T-helper 17 cell (primary cell): ENCODE measurements at places on chromosomes 16 and 17. TPM values are rescaled to one million over a fixed set of nuclear protein-coding genes. Genes with fewer than 3 reads are reported as not detected.

The CFAP52 gene
- total RNA-seq, result not detected

DNA sequence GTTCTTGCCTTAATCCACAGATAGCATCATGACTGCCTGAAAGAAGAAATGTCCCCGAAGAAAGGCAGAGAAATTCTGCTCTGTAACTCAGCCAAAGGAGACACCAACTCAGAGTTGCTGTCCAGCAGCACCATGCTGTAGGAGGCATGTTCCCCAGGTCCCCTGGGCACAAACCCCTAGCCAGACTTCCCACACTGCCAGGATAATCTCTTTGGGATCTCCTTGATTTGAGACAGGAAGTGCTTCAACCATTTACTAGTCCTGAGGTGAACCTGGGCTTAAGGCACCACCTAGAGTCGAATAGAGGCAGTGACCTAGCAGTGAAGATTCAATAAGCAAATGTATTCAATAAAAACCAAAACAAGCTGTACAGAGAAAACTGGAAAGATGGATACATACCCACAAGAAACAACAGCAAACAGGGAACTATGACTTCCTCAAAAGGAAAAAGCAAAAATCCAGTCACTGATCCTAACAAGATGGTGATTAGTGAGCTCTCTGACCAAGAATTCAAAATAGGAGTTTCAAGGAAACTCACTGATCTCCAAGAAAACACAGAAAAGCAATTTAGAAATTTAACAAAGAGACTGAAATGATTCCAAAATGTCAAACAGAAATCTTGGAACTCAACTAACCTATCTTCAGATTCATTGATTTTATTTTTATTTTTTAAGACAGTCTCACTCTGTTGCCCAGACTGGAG is 5.7 kb downstream of the OR4D2 start:
- no peak for DNase-seq
- H3K4me3 ChIP-seq, result no peak overlapping the region
- H3K4me1 ChIP-seq, result peaks cover 33% of the 10 kb centered on the region
- H3K27me3 ChIP-seq, result peaks cover 11% of the 10 kb centered on the region
- peak overlapping the region; percentile 39 for H3K27ac ChIP-seq
- peaks cover 2% of the 10 kb centered on the region for H3K36me3 ChIP-seq

The PDXDC1 gene
- 58.4 TPM for total RNA-seq

The OTOA gene
- 0.10 TPM for total RNA-seq

GRCh38 chr16:886802-887731 is 83.7 kb downstream of the LMF1 start:
- no peaks in the 10 kb centered on the region for H3K27me3 ChIP-seq
- H3K36me3 ChIP-seq, result no peaks in the 10 kb centered on the region
- no peak overlapping the region for H3K4me3 ChIP-seq
- DNase-seq, result no peak
- H3K27ac ChIP-seq, result no peak overlapping the region

- no peaks in the 10 kb centered on the region for H3K36me3 ChIP-seq
- peak overlapping the region; percentile 87 for H3K4me3 ChIP-seq
- H3K27ac ChIP-seq, result no peak overlapping the region
- DNase-seq, result peak; percentile 39
- peaks cover 21% of the 10 kb centered on the region for H3K4me1 ChIP-seq
- H3K27me3 ChIP-seq, result no peaks in the 10 kb centered on the region
These were observed 721 bp downstream of the TBCD start for GRCh38 chr17:82752371-82753200.

The SLFN12L gene
- total RNA-seq, result 90.1 TPM

DNA sequence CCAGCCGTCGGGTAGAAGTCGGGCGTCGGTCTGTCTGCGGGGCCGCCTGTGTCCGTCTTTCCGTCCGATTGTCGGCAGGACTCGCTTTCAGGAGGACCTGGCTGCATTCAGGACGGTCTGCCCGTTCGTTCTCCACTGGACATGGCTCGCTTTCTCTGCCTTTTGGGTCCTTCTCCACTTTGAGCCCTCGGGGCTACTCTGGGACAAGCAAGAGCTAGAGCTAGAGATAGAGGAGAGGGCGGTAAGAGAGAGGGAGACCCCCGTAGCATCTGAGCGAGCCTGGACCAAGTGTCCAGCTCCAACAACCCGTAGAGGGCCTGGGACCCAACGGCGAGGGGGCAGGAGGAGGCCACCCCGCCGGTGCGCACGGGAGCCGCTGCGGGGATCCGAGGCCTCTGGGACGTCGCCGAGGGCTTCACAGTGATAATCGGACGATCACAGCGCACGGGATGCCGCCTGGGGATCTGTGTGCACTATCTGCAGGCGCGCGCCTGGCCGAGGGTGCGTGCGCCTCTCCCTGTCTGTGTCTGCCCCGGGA is 4.5 kb downstream of the TBX4 start:
- H3K4me3 ChIP-seq, result peak overlapping the region; percentile 77
- no peak overlapping the region for H3K27ac ChIP-seq
- peaks cover 18% of the 10 kb centered on the region for H3K36me3 ChIP-seq
- no peak for DNase-seq
- H3K4me1 ChIP-seq, result peaks cover 33% of the 10 kb centered on the region
- peaks cover 87% of the 10 kb centered on the region for H3K27me3 ChIP-seq

GRCh38 chr17:78366109-78366848 is 6.4 kb upstream of the SOCS3 start:
- no peak overlapping the region for H3K27ac ChIP-seq
- H3K27me3 ChIP-seq, result no peaks in the 10 kb centered on the region
- peaks cover 4% of the 10 kb centered on the region for H3K4me1 ChIP-seq
